Activated CD4-positive, CD25-positive, alpha-beta regulatory T cell (primary cell): ENCODE measurements at places on chromosomes 12 and 14.

GRCh38 chr12:32198555-32198954 lies 91.9 kb downstream of the BICD1 start:
- DNase-seq = no peak

DNA sequence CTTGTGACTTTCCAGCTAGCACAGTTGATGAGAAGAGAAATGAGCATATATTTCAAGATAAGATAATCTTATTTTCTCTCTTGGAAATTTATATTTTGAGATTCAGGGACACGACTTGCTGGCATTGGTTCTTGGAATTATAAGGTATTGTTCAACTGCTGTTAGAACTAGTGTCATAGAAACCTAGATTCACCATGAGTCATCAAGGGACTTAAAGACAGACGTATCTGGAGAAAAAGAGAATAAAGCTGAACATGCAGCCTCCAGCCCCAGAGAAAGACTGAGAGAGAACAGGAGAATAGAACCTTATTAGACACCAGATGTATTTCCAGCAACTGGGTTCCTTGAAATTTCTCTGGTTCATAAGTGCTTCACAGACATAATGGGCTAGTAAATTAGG lies 194.4 kb upstream of the PPFIA2 start:
- no peak for DNase-seq

GRCh38 chr14:101224356-101225156 lies 321.0 kb upstream of the RTL1 start:
- no peak for DNase-seq

DNA sequence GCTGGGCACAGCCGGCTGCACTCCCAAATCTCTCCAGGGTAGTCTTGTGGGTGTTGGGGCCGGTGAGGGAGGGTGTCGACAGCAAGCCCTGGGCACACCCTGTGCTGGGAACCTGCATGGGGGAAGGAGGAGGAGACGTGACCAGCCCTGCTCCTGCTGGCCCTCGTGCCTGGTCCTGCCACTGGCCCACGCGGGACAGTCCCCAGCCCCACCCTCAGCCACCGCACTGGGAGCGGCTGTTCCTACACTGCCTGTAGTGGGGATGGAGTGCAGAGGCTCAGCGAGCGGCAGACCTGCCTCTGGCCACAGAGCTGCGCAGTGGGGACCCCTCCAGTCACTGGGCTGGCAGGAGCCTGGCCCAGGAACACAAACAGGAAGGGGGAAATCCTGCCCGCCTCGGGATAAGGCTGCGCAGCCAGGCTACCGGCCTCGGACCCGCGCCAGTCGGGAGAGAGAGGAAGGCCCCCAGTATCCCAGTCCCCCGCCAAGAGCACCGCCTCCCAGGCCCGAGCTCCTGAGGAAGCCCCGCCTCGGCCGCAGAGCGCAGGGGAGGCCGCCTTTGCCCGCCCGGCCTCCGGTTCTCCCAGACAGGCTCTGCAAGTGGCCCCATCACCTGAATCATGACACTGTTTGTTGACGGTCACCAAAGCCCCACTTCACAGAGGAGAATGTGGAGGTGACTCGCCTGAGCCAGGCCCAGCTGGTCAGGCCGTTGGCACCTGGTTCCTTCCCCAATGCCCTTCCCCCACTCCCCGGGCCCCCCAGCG lies 10.6 kb downstream of the AHNAK2 start:
- DNase-seq = no peak
